ENCODE measurements at places on chromosomes 5 and 9.

GRCh38 chr9:126056312-126057021, 270.2 kb upstream of the MVB12B start:
- no peak for DNase-seq

DNA sequence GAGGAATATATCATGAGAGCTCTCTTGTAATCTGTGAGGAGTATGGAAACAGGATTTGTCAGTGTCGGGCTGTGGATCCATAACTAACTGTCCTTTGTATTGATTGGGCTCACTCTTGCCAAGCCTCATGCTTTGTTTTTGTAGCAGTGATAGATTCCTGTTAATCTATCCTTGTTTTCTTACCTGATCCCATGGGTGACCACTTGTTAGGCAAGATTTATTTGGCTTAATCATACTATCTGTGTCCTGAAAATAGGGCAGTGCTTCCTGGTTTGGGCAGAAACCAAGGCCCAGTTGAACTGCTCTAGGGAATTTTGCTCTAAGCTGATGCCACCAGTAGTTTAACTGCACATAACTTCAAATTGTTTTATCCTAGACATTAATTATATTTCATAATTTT, 6.1 kb downstream of the NDFIP1 start:
- no peak for DNase-seq

GRCh38 chr5:50328193-50328729, 112.8 kb downstream of the EMB start:
- no peak for DNase-seq

GRCh38 chr9:6307551-6308096, 20.6 kb upstream of the TPD52L3 start:
- DNase-seq = no peak

DNA sequence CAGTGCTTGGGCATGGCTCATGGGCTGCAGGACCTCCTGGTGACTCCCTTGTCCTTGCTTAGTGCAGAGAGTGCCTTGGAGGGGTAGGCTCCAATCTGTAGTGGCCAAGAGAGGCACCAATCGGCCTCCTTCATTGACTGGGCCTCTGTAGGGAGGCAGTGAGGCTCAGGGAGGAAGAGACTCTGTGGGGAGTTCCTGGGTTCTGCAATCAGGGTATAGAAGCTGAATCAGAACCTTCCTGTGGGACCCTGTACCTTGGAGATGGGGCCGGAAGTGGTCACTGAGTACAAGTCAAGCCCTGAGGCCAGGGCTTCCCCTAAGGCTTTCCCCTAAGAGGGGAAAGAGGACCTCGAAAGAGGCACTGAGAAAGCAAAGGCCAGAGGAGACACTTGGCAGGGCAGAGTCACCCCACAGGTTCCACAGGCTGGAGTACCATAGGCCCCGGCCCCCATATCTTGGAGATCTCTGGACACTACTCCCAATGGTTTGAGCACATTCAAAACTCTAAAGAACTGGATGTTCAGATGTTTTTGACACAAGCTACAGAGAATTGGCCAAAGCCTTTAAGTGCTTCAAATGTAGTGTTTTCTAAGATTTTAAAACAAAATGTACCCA, 190.5 kb downstream of the HSPA4 start:
- DNase-seq = no peak

- no peak for DNase-seq
Measured at GRCh38 chr9:36263683-36264082, 5.4 kb upstream of the GNE start.

DNA sequence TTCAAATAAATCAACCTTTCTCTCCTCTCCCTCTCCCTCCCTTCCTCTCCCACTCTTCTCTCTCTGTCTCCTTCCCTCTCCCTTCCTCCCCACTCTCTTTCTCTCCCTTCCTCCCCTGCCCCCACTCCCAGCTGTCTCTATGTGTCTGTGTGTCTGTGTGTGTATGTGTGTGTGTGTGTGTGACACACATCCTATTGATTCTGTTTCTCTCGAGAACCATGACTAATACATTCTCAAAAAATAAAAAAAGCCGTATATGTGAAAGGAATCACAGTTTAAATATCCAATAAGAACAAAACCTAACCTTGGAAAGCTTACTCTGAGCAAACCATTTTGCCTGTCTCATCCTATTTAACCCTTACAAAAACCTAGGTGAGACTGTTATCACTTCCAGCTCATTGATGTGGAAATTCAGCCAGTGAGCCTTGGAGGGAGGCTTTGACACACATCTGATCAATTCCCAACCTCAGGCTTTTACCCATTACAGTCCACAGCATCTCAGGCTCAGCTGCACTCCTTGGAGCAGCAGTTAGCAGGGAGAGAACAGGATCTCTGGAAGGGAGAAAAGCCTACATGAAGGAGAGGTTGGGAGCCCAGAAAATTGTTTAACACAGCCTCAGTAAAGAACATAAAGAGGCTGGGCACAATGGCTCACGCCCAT, 8.3 kb downstream of the HSD17B3 start:
- DNase-seq = peak; percentile 31

GRCh38 chr9:111588846-111589245, 10.6 kb downstream of the PTGR1 start:
- DNase-seq = no peak

DNA sequence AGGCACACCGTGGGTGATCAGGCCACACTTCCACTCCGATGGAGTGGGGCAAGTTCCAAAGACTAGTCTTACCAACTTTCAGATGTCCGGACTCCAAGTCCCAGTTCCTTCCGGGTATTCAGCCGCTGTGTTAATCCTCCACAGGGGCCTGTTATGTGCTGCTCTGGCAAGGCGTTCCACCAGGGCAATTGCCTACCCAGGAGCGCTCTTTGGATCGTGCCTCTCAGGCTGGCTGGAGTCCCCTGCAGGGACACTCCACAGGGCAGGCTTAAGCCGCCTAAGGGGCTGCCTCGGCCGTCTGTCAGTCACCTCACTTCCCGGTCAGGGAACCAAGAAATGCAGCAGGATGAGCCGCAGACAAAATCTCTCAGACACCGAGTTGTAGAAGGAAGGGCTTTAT, 118.7 kb upstream of the CCNG1 start:
- no peak for DNase-seq

GRCh38 chr5:80745490-80745889, 90.7 kb upstream of the DHFR start:
- peak; percentile 34 for DNase-seq

DNA sequence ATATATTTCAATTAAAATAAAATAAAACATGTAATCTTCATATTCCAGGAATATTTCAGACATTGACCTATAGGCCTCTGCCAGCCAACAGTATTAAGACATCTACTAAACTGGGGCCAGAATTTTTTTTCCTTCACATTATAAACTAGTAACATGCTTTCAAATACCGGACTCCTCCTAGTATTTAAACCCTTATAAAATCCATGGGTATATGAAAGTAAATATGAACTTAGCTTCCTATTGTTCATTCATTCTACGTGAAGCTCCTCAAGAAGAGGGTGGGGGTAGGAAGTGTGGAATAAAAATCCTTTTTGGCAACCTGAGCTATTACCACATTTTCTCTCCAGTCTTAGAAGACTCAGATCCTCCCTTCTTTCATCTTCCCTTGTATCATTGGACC, 16.4 kb downstream of the SEMA5A start:
- DNase-seq = no peak

DNA sequence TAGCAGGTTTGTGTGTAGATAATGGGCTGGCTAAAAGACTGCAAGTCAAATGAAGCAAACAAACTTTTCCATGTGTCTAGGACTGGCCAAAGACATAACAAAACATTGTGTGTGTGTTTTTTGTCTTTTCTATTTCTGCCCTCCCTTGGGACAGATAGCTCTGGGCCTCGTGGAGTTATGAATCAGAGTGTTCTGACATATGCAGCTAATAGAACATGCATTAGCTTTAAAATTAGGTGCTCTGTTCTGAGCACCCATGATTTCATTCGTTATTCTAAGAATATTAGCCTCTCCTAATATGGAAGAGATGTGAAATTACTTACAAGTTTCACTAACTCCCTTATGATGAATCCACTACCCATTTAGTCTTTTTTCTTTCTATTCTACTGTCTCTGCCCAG, 367.3 kb upstream of the PAPPA start:
- no peak for DNase-seq

DNA sequence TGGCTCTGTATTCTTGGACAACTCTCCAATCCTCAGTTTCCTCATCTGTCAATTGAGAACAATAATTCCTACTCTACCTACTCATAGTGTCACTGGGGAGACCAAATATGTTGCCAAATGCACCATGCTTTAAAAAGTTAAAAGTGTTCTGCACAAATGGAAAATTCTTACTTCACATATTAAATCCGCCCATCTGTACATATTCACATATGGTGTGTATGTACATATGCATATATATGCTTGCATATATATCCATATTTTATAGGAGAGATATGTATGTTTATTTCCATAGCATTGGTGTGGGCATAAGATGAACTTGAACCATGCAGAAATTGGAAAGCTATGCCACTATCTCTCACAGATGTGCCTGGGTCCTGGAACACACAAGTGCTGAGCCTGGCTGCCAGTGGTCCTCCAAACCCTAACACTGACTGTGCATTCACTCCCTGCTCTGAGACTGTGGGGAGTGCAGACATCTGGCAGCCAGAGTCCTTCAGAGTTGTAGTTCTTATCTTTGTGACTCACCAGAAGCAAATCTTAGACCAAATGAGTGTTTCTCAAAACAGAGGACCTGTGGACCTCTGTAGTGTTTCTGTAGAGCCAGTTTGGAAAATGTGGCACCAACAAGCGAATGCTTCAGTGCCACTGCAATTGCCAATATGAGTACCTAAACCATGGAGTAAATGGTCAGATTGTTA, 168.7 kb downstream of the GRIA1 start:
- peak; percentile 90 for DNase-seq

- DNase-seq = no peak
Measured at GRCh38 chr5:133675376-133676154, 63.2 kb upstream of the FSTL4 start.

DNA sequence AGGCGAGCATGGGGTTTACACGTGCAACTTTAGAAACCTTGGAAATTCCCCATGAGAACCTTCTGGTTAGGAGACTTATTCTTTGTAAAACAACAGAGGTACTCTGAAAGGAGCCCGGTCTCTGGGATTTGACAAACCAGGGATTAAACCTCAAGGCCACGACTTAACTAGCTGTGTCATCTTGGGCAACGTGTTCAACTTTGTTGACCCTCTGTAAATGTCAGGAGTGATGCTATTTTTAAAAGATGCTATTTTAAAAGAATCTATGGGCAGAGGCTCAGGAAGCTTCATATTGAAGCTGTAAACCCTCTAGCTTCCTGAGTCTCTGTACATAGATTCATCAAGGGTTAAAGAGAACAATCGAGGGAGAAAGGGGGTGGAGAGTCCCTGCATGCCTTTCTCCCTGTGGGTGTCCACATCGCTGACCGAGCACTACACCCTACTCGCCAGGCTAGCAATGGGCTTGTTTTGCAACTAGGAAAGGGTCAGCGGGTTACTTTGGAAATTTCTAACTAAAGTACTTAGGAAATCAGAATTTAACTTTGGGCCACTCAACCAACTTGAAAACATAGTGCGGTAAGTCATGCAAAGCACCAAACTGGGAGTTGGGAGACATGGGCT, 2.1 kb downstream of the SLC36A2 start:
- DNase-seq = no peak

- DNase-seq = no peak
Measured at GRCh38 chr5:9438596-9439354, 107.1 kb downstream of the SEMA5A start.

GRCh38 chr9:2638871-2639673, 17.5 kb downstream of the VLDLR start:
- no peak for DNase-seq

GRCh38 chr5:109247986-109248385, 161.8 kb downstream of the PJA2 start:
- DNase-seq = no peak

DNA sequence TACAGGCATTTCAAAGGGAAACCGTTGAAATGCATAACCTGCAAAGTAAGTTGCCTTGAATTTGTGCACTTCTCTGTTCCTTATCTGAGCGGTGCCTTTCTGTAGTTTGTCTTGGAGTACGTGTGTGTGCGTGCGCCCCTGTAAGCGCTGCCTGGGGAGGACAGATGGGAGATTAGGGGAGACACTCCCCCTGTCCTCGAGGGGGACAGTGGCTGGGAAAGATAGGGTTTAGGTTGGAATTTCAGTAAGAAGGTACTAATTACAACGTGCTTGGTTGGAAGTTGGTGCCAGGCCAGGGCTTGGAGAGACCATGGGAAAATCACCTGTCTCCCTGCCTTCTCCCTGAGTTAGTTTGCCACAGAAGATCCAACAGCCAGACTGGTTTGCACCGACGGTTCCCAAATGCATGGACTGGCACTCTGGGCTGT, 73.2 kb downstream of the PIK3R1 start:
- no peak for DNase-seq

DNA sequence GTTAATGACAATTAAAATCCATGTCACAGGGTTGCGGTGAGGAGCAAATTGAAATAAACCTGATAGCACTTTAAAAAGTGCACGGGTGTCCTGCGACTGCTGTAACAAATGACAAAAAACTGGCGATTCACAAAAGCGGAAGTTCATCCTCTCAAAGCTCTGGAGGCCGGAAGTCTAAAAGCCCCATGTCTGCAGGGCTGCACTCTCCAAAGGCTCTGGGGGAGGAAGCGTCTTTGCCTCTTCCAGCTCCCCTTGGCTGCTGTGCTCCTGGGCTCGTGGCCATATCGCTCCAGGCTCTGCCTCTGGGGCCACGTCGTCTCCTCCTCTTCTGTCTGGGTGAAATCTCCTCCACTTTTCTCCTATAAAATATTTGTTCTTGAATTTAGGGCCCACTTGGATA, 273.9 kb upstream of the IRX2 start:
- DNase-seq = no peak

DNA sequence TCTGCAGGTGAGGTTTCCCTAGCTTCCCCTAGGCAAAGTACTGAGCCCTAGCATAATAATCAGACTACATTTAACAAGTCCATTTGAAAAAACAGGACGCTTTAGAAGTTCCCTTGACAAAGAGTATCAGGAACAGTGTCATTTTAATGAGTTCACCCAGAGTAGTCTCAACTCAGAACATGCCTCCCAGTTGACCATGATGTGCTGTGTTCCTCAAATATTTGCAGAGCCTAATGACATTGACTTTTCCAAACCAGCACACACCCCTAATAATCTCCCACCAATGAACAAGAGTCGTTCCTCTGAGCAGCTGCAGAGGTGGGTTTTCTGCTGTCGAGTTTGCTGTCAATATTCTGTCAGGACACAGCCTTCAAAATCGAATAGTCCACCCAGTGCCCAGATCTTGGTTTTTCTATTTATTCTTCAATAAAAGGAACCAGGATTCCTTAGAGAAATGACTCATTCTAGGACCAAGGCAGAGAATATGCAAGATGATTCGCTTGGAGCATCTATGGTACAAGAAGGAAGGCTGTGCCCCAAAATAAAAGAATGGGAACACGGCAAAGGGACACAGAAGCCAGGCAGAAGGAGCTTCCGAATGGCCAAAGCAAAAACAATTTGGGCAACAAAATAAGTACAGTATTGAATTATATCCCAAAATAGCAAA, 57.6 kb downstream of the OTULIN start:
- peak; percentile 31 for DNase-seq
